ENCODE measurements at places on chromosomes 1 and 21.

DNA sequence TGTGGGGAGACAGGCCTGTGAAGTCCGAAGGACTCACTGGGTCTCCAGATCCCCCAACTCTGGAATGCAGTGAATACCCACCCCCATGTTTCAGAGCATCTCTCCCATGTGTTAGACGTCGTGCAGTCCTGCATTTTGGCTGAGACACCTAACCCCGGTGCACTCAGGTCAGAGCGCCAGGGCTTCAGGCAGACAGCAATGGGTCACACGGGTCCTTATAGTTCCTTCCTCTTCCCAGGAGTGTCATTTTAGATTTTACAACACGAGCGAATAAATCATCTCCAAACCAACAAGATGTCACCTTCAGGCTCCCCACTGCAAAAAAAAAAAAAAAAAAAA is 5.1 kb downstream of the PRRX1 start:
- DNase-seq = no peak

DNA sequence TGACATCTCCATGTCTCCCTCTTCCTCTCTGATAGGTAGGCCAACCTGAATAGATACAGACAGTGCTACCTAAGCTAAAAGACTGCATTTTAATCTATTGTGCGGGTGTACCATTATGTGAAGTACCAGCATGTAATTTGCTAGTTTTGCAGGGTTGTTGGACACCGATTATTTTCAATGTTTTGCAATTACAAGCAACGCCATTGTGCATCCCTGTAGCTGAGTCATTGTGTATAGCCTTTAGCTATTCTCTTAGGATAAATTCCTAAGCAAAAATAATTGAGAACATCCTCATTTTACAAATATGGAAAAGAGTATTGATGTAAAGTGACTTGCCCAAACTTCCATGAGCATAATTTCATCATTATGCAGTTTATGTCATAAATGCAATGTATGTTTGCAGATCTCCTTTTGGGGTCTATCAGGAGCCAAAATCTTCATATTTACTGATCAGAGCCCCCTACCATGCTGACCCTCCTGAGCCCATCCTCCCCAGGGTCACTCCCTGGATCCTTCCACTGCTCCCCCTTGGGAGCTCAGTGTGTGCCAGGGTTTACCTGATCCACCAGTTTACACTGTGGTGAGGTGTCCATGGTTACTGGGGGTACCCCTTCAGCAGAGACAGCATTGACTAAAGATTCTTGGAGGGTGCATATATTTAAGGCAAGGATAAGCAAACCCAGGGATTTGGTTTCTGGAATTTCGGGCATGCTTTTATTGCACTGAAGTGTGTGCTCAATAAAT is 80.6 kb downstream of the CCDC185 start:
- no peak for DNase-seq

- no peak for DNase-seq
These were observed 9.6 kb downstream of the ST6GALNAC3 start for GRCh38 chr1:76084029-76084627.

GRCh38 chr1:33185541-33185940 is 3.7 kb upstream of the TRIM62 start:
- no peak for DNase-seq

GRCh38 chr1:99146129-99146848 is 118.0 kb upstream of the PLPPR4 start:
- no peak for DNase-seq

- DNase-seq = no peak
These were observed 44.4 kb downstream of the RNF11 start for GRCh38 chr1:51280321-51280978.

Data from activated naive CD4-positive, alpha-beta T cell treated with anti-CD3 and anti-CD28 coated beads for 36 hours (primary cell).